SHP77 (cell line): ENCODE measurements at places on chromosomes 2 and 18.

DNA sequence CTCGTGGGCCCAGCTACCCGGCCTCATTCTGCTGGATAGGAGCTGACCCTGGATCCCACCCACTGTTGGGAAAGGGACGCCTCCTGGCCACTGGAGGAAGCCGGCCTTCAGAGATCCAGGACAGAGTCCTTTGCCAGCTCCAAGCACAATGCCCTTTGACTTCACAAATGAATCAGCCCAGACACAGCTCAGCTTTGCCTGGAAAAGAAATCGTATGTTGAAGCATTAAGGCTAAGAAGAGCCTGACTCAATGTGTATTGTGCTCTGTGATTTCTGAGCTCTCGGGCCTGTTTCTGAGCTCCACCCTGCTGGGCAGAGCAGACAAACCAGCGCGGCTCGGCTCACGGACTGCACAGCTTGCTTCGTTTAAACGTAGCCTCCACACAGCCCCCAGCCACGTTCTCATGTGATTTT lies 162.9 kb upstream of the APCDD1 start:
- no peak for DNase-seq

DNA sequence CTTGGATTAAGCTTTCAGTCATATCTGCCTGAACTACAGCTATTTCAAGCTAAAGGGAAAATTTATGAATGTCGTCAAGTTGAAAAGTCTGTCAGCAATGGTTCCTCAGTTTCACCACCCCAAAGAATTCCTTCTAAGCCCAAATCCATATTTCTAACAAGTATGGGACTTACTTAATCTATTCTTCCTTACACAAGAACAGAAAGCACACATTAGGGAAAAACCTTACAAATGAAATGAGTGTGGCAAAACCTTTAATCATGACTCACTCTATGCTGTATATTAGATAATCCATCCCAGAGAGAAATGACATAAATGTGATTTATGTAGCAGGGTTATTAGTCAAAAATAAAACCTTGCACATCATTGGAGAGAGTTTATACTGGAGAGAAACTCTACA lies 78.9 kb downstream of the RAB31 start:
- no peak for DNase-seq

- DNase-seq: no peak
Measured at GRCh38 chr18:67241299-67241698, 275.2 kb downstream of the DSEL start.

DNA sequence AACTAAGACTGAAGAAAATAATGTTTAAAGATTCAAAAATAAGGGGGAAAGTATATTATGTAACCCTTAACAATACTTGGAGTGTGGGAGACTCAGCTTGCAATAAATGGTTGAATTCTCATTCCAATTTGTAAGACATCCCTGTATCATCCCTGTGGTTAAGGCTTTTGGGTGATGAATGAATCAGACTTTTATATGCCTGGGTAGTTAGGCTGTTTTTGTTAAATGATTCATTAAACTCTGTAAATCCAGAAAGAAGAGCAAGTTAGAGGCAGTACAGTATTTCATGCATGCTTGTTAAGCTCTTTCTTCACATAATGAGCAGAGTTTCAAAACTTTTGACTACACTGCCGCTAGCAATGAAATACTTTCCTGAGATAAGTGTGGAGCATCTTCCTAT lies 948.8 kb downstream of the SOCS6 start:
- no peak for DNase-seq

GRCh38 chr2:159476329-159476728 lies 140.0 kb downstream of the BAZ2B start:
- no peak for DNase-seq

DNA sequence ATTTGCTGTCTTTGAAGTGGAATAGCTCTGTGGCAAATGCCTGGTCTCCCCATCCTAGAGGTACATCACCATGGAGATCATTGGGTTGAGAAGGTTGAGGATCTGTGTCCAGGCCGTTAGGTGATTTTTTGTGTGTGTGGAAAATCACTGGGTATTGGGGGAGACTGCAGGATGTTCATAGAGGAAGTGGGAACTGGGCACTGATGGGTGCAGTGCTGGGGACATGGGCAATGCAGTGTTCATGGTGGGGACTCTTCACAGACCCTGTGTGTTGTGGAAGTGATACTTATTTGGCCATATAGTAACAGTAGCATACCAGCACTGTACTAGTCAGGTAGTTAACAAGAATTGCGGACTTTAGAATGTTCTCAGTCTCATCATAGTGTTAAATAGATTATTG lies 34.9 kb downstream of the ATP9B start:
- no peak for DNase-seq

GRCh38 chr18:77123320-77124231 lies 9.0 kb downstream of the MBP start:
- DNase-seq: no peak

DNA sequence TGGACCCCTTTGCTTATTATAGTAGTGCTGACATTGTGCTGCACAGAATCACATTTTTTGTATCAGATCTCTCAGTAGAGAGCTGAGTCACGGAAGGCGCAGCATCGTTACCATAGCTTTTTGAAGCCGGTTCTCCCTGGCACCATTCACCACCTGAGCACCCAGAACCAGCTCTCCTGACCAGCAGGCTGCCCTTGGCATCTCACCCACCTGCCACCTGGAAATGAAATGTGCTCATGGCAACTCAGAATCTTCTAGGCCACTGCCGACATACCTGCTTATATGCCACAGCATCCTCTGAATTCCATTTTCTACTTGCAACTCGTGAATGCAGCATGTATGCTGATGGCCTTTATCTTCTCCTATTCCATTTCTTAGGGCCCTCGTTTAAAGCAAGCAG lies 62.7 kb downstream of the COA5 start:
- no peak for DNase-seq
